ENCODE measurements at places on chromosomes 6 and 20.
A peak's percentile ranks its signal among the peaks of the same experiment; 100 is the strongest.

DNA sequence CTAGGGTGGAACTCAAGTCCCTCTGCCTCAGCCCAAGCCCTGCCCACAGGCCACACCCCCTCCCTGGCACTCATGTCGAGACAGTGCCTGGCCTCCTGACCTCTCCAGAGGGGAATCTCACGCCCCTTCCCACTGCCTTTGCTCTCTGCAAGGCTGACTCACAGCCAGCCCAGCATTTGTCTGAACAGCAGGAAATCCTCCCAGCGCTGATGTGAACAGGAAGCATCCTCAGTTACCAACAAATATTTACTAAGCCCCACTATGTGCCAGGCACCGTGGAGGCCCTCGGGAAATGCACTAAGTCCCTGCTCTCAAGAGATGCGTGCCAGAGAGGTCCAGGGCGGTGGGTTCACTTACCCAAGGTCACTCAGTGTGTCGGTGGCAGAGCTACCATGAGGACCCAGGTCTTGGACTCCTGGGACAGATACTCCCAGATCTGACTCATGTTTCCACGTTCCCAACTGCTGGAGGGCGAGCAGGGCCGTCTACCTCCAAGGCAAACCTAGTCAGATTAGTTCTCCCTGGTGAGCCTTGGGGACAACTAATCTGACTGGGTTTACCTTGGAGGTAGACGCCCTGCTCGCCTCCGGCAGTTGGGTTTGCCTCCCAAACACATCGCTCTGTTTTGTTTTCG is 7.8 kb downstream of the ADA start:
- DNase-seq, result peak; percentile 98

DNA sequence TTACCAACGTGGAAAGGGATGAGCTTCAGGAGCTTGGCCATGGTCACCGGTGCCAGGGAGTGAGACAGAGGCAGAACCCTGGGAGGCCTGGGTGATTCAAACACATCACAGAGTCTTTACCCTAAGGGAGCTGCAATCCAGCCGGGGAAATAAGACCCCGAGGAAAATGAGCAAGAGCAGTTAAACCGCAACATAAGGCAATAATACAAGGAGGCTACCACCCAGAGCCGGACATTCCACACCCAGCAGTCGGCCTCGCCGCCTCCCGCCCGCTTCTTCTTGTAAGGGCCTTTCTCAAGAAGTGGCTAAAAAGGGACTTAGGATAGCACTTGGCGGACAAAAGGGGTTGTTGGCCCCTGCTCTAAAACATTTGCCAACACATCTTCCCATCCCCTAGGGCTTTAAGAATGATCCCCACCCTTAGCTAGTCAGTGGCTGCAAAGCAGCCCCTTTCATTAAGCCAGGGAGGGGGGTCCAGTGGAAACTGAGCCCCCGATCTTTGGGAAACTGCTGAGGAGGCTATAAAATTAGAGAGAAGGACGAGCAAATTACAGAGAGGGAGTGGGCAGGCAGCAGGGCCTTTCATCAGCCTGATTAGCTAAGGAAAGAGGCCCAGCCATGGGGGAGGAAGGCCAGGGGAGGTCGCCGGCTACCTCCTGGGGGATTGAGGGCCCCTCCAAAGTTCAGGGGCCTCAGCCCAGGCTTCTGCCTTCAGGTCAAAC is 34.3 kb downstream of the SNX5 start:
- no peak for DNase-seq

- DNase-seq, result peak; percentile 74
Measured at GRCh38 chr6:144017166-144018094, 9.4 kb upstream of the PLAGL1 start.

- DNase-seq, result peak; percentile 17
Measured at GRCh38 chr6:127201321-127201720, 65.3 kb upstream of the RNF146 start.

GRCh38 chr20:39880890-39881289 is 808.1 kb downstream of the MAFB start:
- DNase-seq, result peak; percentile 7

DNA sequence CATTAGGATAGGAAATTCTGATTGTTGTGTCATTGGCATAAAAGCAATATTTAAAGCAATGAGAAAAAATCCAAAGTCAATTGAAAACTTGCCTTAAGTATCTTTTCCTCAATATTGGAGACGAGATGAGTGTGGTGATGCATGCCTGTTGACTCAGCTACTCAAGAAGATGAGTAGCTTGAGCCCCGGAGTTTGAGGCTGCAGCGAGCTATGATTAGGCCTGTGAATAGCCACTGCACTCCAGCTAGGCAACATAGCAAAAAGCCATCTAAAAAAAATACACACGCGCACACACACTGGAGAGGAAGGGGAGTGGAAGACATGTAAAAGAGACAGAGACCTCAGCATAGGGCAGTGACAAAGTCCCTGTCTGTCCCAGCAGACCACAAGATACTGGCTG is 9.7 kb upstream of the MARCKS start:
- DNase-seq, result no peak

DNA sequence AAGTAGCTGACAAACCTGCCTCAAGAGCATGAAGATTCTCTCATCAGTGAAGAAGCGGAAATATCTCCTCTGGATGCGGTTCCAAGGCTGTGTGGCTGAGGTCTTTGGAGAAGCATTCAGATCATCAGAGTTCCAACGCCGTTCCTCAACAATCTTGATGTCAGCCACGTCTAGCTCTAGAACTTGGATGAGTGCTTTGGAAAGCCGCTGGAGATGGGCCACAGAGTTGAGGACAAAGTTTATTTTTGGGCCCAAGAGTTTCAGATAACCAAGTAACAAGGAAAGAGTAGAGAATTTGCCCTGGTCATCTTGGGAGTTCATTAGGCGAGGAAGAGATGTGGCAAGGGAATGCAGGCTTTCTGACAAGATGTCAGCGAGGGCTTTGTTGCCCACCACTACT is 20.9 kb downstream of the TTI1 start:
- no peak for DNase-seq

GRCh38 chr6:122619309-122619708 is 9.1 kb downstream of the PKIB start:
- no peak for DNase-seq

DNA sequence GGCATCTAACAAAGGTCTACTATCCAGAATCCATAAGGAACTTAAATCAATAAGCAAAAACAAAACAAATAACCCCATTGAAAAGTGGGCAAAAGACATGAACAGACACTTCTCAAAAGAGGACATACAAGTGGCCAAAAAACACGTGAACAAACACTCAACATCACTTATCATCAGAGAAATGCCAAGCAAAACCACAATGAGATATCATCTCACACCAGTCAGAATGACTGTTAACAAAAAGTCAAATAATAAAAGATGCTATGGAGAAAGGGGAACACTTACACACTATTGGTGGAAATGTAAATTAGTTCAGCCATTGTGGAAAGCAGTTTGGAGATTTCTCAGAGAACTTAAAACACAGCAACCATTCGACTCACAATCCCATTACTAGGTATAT is 19.4 kb upstream of the VNN1 start:
- no peak for DNase-seq

GRCh38 chr20:48002517-48002970 is 217.3 kb upstream of the SULF2 start:
- DNase-seq, result peak; percentile 68

DNA sequence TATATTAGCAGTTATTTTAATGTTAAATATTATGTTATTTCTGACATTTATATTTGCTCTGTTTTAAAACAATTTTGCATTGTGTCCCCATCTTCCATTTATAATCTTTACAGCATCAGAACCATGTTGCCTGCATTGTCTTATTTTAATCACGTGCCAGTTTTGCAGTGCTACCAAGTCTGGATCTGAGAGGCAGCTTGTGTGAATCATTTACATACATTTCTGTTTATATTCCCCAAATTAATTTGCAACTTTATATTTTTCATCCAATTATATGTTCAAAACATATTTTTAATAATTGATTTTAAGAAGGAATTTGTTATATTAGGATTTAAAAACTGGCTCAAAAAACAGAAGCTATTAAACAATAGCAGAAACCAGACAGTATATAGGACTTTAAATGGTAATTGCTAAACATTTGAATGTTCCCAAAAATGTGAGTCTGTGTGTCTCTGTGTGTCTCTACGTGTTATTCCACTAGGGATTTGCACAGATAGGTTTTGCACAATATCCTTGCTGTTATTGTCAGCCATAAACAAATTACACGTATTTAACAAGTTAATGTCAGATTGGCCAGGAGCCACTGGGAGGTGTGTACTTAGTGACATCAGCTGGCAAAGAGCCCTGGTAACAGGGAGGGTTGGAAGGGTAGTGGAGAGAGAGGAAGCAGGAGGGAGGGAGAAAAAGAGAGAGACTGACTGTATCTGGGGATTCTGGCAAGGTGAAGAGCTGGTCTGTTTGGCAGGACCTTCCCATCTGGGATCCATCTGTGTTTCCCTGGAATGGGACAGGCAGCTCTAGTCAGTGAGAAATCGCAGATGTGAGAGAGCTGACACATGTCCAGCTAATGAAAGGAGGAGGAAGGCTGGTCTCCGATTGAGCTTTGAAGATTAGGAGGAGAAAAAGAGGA is 72.1 kb downstream of the CBFA2T2 start:
- peak; percentile 7 for DNase-seq

- peak; percentile 74 for DNase-seq
Measured at GRCh38 chr20:13009682-13010406, 1.1 kb downstream of the SPTLC3 start.

GRCh38 chr6:135475292-135475886 is 22.2 kb downstream of the AHI1 start:
- no peak for DNase-seq

DNA sequence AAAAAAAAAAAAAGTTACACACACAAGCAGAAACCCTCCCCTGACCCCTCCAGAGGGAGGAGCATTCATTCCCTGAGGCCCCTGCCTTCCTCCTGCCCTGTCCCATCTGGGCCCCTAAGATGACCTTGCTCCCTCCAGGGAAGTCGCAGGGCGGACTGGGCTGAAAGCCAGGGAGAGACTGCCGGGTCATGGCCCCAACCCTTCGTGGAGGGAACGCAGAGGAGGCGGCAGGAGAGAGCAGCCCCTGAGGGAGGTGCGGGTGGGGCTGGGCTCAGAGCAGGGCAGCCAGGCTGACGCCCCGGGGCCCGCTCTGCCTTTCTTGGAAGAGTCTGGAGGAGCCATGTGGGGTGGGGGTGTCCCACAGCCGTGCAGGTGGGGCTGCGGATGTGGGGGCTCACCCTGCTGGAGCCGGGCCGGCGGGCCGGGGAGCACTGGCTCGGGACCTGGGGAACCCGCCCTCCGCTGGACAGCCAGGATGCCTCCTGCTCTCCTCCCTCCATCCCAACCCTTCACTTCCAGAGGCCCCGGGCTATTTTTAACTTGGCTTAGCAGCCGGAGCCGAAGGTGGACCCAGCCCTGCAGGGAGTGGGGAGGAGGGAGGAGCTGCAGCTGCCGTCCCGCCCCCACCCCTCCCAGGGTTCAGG is 15.0 kb upstream of the ABHD16B start:
- DNase-seq, result no peak

DNA sequence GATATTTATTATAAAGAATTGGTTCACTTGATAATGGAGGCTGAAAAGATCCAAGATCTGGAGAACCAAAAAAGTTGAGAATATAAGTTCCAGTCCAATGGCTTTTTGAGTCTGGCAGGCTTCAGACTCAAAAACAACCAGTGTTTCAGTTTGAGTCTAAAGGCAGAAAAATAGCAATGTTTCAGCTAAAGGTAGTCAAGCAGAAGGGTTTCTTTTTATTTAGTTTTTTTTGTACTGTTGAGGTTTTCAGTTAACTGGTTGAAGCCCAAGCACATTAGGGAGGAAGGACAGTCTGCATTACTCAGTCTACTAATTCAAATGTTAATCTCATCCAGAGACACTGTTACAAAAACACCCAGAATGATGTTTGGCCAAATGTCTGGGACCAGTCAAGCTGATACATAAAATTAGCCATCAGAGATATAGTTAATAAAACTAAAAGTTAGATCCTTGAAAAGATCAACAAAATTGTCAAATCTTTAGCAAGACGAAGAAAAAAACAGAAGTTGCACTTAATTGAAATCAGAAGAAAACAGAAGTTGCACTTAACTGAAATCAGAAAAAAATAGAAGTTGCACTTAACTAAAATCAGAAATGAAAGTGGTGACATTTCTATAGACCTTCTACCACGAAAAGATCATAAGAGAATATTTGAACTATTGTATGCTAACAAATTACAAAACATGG is 980.3 kb upstream of the FLRT3 start:
- peak; percentile 83 for DNase-seq

GRCh38 chr6:158257425-158257759 is 54.9 kb upstream of the TULP4 start:
- DNase-seq, result no peak

DNA sequence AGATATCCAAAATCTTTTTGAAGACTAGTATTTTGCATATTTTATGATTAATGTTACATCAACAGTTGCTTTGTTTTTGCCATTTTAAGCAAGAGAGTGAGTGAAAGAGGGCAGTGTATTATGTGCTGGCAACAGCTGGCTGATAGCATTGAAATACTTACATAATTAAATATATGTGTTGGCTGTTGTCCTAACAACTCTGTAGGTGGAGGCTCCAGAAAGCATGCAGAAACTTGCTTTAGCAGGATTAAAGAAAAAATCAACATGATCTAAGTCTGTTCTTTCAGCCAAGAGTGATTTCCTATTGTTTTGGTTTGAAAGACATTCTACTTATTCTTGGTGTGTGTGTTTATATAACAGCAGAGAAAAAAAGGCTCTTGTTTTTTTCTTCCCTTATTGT is 127.5 kb downstream of the CDKAL1 start:
- peak; percentile 9 for DNase-seq

- DNase-seq, result no peak
Measured at GRCh38 chr20:49672096-49672664, 41.5 kb downstream of the B4GALT5 start.

DNA sequence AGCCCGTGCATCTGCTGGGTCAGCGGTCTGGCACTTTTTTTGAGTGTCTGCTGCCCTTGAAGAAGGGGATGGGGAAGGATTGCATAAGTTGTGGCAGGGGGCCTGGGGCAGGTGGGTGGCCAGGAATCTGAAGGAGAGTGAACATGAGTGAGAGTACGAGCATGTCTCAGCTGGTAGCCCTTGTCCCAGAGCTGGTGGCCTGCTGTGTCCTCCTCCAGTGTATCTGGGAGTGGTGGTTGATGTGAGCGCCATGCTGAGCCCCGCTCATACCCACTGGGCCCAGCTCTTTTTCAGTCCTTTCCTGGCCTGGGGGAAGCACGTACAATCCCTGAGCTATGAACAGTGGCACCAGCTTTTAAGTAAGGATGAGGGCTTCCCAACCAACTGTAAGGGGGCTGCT is 136.2 kb upstream of the AGPAT4 start:
- DNase-seq, result no peak

GRCh38 chr6:79687759-79688158 is 56.6 kb downstream of the SH3BGRL2 start:
- DNase-seq, result no peak

GRCh38 chr6:79422666-79423065 is 114.6 kb downstream of the LCA5 start:
- DNase-seq, result no peak

GRCh38 chr6:151322570-151322969 is 68.8 kb downstream of the ZBTB2 start:
- DNase-seq, result no peak

- peak; percentile 95 for DNase-seq
Measured at GRCh38 chr6:37083243-37084138, 78.0 kb downstream of the FGD2 start.

All from inflammatory macrophage treated with lipopolysaccharide for 4 hours (primary cell).